Activated naive CD4-positive, alpha-beta T cell treated with anti-CD3 and anti-CD28 coated beads, Interleukin-2, amount 10 ng/mL, durations not matched to agents 7 days and 5 days (primary cell): ENCODE measurements at places on chromosomes 11 and 22.
A peak's percentile ranks its signal among the peaks of the same experiment; 100 is the strongest.

- H3K27me3 ChIP-seq: peaks cover 31% of the 10 kb centered on the region
- DNase-seq: no peak
- no peak overlapping the region for H3K4me3 ChIP-seq
- H3K4me1 ChIP-seq: peaks cover 8% of the 10 kb centered on the region
- H3K36me3 ChIP-seq: no peaks in the 10 kb centered on the region
Measured at GRCh38 chr22:24588381-24588756, 4.5 kb downstream of the LRRC75B start.

DNA sequence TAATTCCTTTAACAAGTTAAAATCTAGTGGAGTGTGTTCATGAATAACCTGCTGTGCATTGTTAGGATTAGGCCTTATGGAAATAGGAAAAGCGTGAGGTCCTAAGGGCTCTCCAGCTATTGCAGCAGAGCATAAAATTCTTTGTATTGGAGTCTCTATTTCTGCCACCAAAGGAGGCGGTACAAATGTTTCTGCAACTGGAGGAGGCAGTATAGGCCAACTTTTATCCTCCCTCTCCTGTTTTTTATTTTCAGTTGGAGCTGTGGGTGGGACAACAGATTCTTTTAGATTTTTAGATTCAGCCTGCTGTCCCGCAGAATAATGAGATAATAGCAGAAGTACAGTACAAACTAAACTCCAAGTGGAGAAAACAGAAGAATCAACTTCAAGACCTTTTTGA lies 26.2 kb downstream of the OR10A6 start:
- DNase-seq: no peak
- H3K27ac ChIP-seq: no peak overlapping the region
- no peaks in the 10 kb centered on the region for H3K4me1 ChIP-seq
- no peak overlapping the region for H3K4me3 ChIP-seq
- no peaks in the 10 kb centered on the region for H3K36me3 ChIP-seq

DNA sequence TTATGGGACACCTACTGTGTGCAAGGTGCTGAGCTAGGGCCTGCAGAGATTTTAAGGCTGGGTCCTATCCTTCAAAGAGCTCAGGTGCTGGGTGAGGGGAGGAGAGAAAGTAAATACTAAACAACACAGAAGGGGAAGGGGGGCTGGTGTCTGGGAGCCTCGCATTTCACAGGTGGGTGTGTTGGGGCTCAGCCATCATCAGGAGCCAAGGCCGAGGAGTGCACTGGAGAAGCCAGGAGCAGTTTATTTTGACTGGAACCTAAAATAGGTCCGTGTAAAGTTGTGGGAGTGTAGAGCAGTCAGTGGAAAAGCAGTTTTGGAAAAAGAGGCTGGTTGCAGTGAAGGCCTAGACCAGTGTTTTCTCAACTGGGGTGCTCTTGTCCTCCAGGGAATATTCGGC lies 17.5 kb downstream of the NECTIN1 start:
- no peaks in the 10 kb centered on the region for H3K36me3 ChIP-seq
- H3K27me3 ChIP-seq: peaks cover 72% of the 10 kb centered on the region
- H3K4me1 ChIP-seq: no peaks in the 10 kb centered on the region
- H3K27ac ChIP-seq: no peak overlapping the region
- H3K4me3 ChIP-seq: no peak overlapping the region
- no peak for DNase-seq

- H3K4me3 ChIP-seq: no peak overlapping the region
- peaks cover 3% of the 10 kb centered on the region for H3K36me3 ChIP-seq
- no peak overlapping the region for H3K27ac ChIP-seq
- no peaks in the 10 kb centered on the region for H3K27me3 ChIP-seq
Measured at GRCh38 chr22:21448627-21449416, 18.4 kb upstream of the TMEM191C start.

GRCh38 chr22:41799486-41800347 lies 762 bp upstream of the CCDC134 start:
- H3K27me3 ChIP-seq: no peaks in the 10 kb centered on the region
- peaks cover 29% of the 10 kb centered on the region for H3K36me3 ChIP-seq
- peaks cover 42% of the 10 kb centered on the region for H3K4me1 ChIP-seq

GRCh38 chr11:45847911-45848316 lies 639 bp downstream of the CRY2 start:
- H3K27me3 ChIP-seq: peaks cover 23% of the 10 kb centered on the region
- peaks cover 11% of the 10 kb centered on the region for H3K36me3 ChIP-seq
- H3K4me1 ChIP-seq: peaks cover 47% of the 10 kb centered on the region
- H3K27ac ChIP-seq: peak overlapping the region; percentile 89
- peak; percentile 74 for DNase-seq
- H3K4me3 ChIP-seq: peak overlapping the region; percentile 80

- no peaks in the 10 kb centered on the region for H3K36me3 ChIP-seq
- no peak within 1 kb of the TSS for H3K27ac ChIP-seq
- DNase-seq: no peak
- peaks cover 7% of the 10 kb centered on the region for H3K4me1 ChIP-seq
- H3K4me3 ChIP-seq: no peak within 1 kb of the TSS
Measured at GRCh38 chr11:102530558-102530957, at the start of gene MMP7. Gene MMP7, minus strand, starts transcription at chr11:102530747. Its CDS starts 47 bp downstream, at chr11:102530700.

- peaks cover 97% of the 10 kb centered on the region for H3K27me3 ChIP-seq
- no peak for DNase-seq
- H3K4me3 ChIP-seq: peak within 1 kb of the TSS; percentile 64
- H3K4me1 ChIP-seq: peaks cover 36% of the 10 kb centered on the region
- H3K27ac ChIP-seq: no peak within 1 kb of the TSS
Measured at GRCh38 chr22:39244496-39245129, at the start of gene PDGFB. Gene PDGFB, minus strand, starts transcription at chr22:39244982. Its CDS starts 1,019 bp downstream, at chr22:39243963.

DNA sequence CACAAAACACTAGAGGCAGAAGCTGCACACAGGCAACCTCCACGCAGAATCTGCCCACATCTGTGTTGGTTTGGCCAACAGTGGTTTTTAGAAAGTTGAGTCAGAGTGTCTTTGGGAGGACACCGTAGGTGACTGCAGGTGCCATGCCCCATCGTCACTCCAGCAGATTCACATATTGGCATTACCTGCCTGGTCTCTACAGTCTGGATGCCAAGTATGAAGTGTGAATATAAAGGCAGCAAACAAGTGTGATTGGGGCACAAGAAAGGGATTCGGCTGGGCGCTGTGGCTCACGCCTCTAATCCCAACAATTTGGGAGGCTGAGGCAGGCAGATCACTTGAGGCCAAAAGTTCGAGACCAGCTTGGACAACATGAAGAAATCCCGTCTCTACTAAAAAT lies 11.0 kb upstream of the FXYD2 start:
- H3K4me1 ChIP-seq: peaks cover 10% of the 10 kb centered on the region
- H3K36me3 ChIP-seq: no peaks in the 10 kb centered on the region
- H3K27ac ChIP-seq: no peak overlapping the region

- DNase-seq: no peak
- H3K27ac ChIP-seq: no peak overlapping the region
- H3K4me3 ChIP-seq: no peak overlapping the region
- H3K36me3 ChIP-seq: no peaks in the 10 kb centered on the region
- H3K27me3 ChIP-seq: peaks cover 6% of the 10 kb centered on the region
- H3K4me1 ChIP-seq: peaks cover 10% of the 10 kb centered on the region
Measured at GRCh38 chr11:35820614-35821013, 123.2 kb upstream of the LDLRAD3 start.

- H3K4me3 ChIP-seq: no peak overlapping the region
- no peaks in the 10 kb centered on the region for H3K36me3 ChIP-seq
Measured at GRCh38 chr11:67640758-67641337, 1.3 kb upstream of the TBX10 start.

- H3K4me3 ChIP-seq: no peak overlapping the region
- no peak for DNase-seq
Measured at GRCh38 chr11:116742104-116742503, 30.7 kb downstream of the BUD13 start.

DNA sequence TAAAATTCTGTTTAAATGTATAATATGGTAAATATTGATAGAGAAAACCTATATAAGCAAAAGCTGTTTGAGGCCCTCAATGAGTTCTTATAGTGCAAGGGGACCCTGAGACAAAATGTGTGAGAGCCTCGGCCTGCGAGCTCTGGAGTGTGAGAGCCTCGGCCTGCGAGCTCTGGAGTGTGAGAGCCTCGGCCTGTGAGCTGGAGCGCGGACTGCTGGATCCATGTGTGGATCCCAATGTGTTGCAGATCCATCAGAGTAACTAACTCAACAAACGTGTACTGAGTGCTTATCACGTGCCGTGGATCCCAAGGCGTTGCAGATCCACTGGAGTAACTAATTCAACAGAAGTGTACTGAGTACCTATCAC lies 6.0 kb downstream of the RTL6 start:
- H3K27me3 ChIP-seq: no peaks in the 10 kb centered on the region
- no peak overlapping the region for H3K4me3 ChIP-seq
- peaks cover 28% of the 10 kb centered on the region for H3K4me1 ChIP-seq
- H3K36me3 ChIP-seq: peaks cover 9% of the 10 kb centered on the region
